NCI-H1436 (cell line): ENCODE measurements at places on chromosomes 2 and 18.

DNA sequence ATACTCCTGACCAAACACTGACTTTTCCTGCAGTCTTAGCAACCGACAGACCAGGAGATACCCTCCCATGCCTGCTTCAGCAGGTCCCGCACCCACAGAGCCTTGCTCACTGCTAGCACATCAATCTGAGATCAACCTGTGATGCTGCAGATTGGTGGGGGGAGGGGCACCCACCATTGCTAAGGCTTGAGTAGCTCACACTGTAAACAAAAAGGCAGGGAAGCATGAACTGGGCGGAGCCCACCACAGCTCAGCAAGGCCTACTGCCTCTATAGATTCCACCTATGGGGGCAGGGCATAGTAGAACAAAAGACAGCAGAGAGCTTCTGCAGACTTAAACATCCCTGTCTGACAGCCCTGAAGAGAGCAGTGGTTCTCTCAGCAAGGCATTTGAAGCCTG lies 109.7 kb downstream of the SP100 start:
- DNase-seq, result no peak

- no peak for DNase-seq
Observed at GRCh38 chr2:54103454-54104314, 11.7 kb upstream of the ACYP2 start.

- no peak for DNase-seq
Observed at GRCh38 chr2:235347691-235348090, 146.2 kb upstream of the AGAP1 start.

DNA sequence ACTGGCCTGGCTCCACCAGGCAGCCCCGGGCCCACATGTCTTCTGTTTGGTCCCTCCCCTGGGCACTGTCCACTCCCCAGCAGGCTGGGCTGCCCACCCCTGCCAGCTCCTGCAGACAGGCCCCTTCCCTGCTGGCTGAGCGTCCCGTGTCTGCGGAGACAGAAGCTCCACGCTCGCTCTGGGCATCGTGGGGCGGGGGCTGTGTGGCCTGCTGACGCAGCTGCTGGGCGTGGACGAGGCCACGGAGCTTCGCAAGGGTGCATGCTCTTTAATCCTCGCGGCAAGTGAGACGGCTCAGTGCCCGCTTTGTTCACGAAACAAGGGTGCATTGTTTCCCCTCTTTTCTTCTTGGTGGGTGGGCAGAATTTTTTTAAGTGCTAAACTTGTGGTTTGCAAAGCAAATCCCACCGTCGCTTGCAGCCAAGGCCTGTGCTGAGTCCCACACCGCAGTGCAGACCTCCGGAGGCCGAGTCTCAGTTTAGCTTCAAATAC lies 132.8 kb upstream of the CTDP1 start:
- no peak for DNase-seq
